ENCODE measurements at places on chromosomes 3 and 15. TPM values are rescaled to one million over a fixed set of nuclear protein-coding genes. Genes with fewer than 3 reads are reported as not detected.

Gene HEXA
- total RNA-seq, result 75.2 TPM

Gene CD86
- 4.1 TPM for total RNA-seq

Gene SERPINI2
- total RNA-seq, result 0.27 TPM

Gene TJP1
- total RNA-seq, result 134 TPM

Gene ZNF774
- 1.5 TPM for total RNA-seq

Gene GBE1
- 24.6 TPM for total RNA-seq

Gene SLC6A11
- not detected for total RNA-seq

Gene ATXN7
- 25.3 TPM for total RNA-seq

Gene RAB5A
- total RNA-seq, result 65.3 TPM

Gene KLHL40
- total RNA-seq, result not detected

Gene A4GNT
- total RNA-seq, result not detected

Gene RBP2
- not detected for total RNA-seq

Gene BLM
- 0.99 TPM for total RNA-seq

Gene TF
- 2.6 TPM for total RNA-seq

Gene LYZL4
- total RNA-seq, result not detected

Gene OXTR
- total RNA-seq, result 0.36 TPM

Gene CACNA2D3
- total RNA-seq, result 7.2 TPM

Gene TNK2
- 13.0 TPM for total RNA-seq

Gene ITPKA
- total RNA-seq, result 1.4 TPM

Gene CLCN2
- 2.1 TPM for total RNA-seq

Gene SMCO1
- not detected for total RNA-seq

Gene GHSR
- not detected for total RNA-seq

Gene STRA6
- total RNA-seq, result not detected

Gene NCKIPSD
- total RNA-seq, result 23.5 TPM

Gene PSTPIP1
- 4.6 TPM for total RNA-seq

Gene TNNC1
- not detected for total RNA-seq

Gene AADACL2
- not detected for total RNA-seq

Gene RASA2
- 13.0 TPM for total RNA-seq

Gene TRH
- not detected for total RNA-seq

Gene STAC
- total RNA-seq, result 17.4 TPM

All from sigmoid colon (tissue), 7 donors.